ENCODE measurements at places on chromosomes 12 and 14.

DNA sequence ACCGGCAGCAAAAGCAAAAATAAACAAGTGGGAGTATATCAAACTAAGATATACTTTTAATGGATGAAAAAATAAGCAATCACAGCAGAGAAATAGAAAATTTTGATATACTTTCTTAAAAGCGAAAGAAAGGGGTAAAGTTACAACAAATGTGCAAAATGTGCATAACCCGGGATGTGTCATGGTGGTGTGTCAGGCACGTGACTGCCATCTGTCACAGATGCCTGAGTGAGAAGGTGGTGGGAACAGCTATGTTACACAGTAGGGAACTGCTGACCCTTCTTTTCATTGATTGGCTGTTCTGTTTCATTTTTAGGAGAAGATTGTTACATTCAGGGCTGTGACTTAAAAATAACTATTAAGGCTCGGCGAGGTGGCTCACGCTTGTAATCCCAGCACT is 168.1 kb upstream of the PELI2 start:
- DNase-seq: no peak

- DNase-seq: no peak
Measured at GRCh38 chr14:104219731-104220214, 81.4 kb downstream of the KIF26A start.

GRCh38 chr14:93591506-93591905 is 160.8 kb downstream of the UNC79 start:
- no peak for DNase-seq

- no peak for DNase-seq
Measured at GRCh38 chr12:46470975-46471374, 98.4 kb upstream of the SLC38A2 start.

DNA sequence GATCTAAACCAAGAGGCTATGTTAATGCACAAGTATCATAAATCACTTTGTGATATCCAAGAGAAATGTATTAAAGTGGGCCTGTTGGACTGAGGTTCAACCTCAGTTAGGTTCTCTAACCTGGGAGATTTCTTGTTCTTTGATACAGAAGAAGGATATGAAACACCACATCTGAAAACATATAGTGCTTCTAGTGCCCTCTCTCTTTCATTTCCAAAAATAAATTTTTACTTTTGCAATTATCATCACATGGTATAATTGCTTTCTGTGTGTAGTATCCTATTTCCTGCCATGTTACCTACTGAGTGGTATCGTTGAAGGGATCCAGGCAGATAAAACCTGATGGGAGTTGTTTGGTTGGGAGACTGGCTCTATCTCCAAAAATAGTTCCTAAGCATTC is 264.9 kb downstream of the CCER1 start:
- DNase-seq: no peak

DNA sequence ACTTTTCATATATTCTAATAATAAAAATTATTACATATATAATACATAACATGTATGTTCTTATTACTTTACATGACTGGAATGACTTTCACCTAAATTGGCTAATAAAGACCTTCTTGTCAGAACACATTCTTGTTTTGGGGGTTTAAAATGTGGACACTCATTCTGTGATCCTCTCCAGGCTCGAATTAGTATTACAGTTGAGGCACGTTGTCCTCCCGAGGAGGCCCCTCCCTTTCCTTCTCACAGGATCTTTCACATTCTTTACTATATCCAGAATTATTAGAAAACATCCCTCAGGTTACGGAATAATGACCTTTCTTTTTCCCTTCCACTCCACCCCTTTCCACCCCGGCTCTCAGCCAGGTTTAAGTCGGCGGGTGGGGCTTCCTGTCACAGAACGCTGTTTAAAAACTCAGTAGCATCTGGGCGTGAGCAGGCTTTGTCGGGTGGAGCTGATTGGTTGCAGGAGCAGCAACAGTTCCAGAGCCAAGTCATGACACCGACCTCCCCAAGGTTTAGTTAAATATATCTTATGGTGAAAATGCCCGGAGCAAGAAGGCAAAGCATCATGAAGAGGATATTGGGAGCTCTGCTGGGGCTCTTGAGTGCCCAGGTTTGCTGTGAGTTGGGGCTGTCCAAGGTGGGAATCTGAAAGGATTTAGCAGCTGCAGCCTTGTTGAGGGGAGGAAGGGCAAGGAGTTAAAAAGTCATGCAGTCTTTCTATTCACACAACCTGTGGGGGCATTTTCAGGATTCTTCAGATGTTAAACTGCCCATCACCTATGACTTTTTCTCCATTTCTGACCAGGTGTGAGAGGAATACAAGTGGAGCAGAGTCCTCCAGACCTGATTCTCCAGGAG is 396.7 kb upstream of the OR4E1 start:
- DNase-seq: no peak

GRCh38 chr12:50147281-50147680 is 19.9 kb downstream of the CERS5 start:
- DNase-seq: no peak

DNA sequence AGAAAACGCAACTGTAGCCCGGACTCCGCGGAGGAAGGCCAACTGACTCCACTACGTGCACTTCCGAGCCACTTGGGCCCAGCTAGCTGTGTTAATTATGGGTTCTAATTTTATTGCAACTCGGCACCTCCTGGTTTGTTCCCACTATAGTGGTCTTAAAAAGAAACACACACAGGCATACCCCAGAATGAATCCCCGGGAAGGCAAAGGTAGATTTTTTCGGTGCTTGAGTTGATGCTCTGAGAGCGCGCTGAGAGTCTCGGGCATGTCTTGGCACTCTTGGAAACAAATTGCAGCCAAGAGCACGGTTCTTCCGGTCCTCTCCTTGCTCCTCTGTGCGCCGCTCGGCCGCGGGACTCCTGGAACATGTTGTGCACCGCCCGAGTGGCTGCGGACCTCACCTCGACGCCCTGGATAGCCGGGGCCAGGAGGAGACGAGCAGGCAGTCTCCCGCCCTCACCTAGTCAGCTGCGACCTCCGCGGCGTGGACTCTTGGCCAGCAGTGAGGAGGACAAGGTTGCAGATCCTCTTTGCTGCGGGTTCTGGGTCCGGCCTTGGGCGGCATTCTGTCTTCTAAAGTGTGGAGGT is 6.8 kb upstream of the PAX9 start:
- DNase-seq: no peak

DNA sequence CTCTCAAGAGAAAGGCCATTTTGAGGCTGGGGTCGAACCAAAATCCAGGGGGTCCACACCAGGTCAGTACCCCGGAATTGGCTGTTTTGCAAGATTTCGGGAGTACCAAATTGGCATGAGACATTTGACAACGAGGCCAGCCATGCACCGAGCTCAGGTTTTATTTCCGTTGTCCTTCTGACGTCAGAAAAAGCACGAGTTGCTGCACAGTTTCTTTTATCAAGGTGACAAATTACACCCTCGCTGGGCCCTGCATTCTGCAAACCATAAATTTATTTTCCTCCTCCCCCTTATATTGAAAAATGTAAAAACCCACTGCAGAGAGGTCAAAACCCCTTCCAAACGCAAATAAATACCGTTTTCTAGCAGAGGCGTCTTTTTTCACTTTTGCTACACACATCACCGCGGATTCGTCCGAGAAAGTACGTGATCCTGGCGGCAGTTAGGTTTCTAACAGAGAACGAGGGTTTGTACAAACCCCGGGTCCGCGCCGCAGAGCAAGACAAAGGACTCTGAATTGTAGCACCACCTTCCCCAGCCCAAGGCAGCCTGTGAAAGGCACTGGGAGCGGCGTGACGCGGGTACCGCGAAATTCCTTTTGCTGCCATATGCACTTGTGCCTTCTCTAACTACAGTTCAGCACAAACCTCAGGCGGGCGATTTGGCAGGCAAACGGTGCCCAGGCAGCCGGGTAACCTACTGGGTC is 1.8 kb downstream of the SLC38A1 start:
- no peak for DNase-seq

DNA sequence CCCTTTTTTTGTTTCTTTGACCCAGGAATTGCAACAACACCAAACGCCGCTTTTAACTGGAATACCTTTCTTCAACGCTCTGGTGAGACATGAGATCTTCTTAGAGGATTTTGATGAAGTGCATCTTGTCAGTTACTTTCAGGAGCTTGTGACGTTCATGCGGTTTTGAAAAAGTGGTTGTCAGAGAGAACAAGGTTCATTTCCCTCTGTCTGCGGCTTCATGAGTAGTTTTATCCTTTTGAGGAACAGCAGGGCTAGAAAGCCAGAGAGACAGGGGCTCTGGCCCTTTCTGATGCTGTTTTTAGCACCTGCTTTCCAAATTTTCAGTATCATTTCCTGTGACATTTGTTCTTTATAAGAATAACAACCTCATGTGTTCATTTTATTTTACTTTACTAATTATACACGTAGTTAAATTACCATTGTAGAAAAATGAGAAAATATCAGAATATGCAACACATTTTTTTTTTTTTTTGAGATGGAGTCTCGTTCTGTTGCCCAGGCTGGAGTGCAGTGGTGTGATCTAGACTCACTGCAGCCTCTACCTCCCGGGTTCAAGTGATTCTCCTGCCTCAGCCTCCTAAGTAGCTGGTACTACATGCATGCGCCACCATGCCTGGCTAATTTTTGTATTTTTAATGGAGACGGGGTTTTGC is 61.8 kb downstream of the GLT1D1 start:
- DNase-seq: no peak

- no peak for DNase-seq
Measured at GRCh38 chr12:101287357-101287756, 7.5 kb downstream of the UTP20 start.

DNA sequence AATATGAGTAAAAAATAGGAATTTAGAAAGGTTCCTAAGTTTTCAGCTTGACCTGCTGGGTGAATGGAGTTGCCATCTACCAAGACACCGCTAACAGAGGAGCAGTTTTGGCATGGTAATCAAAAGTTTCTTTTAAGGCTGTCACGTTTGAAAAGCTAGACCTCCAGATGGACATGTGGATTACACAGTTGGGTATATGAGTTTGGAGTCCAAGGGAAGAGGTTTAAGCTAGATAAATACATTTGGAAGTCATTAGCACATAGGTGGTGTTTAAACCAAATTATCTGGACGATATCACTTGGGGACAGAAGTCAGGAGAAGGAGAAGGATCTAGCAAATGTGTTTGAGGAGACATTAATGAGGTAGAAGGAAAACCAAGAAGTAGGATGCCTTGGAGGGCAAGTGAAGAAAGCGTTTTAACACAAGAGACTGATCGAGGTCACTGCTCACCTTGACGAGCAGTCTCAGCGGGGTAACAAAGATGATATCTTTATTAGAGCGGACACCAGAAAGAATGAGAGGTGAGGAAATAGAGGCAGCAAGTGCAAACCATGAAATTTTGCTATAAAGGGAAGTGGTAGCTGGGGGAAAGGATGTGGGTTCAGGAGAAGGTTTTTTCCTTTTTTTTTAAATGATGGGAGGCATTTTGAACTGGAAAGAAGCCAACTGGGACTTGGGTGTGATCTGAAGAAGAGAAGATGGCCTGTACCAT is 17.6 kb downstream of the PNP start:
- no peak for DNase-seq

GRCh38 chr14:68666236-68666635 is 126.6 kb downstream of the ZFP36L1 start:
- no peak for DNase-seq

DNA sequence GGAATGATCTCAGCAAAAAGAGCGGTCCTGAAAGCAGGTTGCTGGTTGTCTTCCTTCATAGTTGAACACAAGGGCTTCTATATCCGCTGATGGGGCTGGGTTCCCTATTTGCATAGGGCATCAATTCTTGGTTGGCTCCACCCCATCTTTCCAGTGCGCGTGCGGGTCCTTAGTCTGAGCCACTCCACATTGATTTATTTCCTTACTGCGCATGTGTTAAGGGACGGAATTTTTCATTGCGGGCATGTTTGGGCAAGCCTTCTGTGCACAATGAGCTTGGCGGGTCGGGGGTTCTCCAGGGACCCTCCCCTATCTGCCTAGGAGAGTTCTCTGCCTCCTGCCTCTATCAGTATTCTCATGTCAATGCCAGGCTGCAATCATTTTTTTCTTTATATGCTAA is 21.2 kb upstream of the DLGAP5 start:
- DNase-seq: no peak

DNA sequence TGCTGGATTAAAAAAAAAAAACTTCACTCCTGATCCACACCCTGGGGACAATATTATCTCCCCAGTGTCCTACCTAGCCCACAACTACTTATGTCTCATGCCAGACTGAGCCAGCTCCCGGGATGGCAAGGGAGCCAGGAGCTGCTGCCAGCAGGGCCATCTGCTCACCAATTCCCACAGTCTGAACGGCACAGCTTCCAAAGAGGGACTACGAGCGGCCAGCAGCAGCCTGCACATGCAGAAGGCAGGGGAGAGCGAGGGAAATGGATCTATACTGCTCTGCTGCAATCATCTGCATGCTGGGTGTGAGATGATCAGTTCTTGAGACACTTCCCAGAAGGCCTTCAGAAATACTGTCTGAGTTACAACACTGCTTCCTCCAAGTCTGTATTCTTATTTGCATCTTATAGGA is 11.1 kb downstream of the SSH1 start:
- DNase-seq: no peak

GRCh38 chr12:4383304-4383865 is 3.9 kb upstream of the FGF23 start:
- no peak for DNase-seq

DNA sequence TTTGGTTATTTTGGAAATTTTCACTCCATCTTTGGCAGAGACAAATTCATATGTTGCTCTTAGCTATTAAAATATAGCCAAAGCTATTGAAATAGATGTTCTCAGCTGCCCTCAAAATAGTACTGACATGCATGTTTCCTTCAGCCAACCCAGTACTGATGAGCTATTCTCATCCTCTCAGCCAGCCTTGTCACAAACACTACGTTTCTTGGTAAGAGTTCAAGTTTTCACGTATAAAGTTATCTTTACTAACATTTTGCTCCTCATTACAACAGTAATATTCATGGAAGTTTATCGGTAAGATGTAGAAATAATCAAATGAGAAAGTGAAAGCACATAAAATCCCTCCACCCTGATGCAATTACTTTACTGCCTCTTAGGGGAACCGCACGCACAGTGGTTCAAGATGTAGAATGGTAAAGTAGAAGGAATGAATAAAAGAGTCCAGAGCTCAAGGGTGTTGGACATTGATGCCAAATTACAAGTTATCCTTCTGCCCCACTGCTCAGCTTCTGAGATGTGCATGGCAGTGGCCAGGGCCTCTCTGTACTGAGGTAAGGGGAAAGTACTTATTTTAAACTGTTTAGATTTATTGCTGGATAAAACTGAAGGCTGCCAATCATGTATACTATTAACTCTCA is 20.7 kb downstream of the GCH1 start:
- no peak for DNase-seq

GRCh38 chr12:40969796-40970195 is 218.3 kb upstream of the PDZRN4 start:
- no peak for DNase-seq

- no peak for DNase-seq
Measured at GRCh38 chr14:85475113-85475512, 54.8 kb upstream of the FLRT2 start.

GRCh38 chr12:95723693-95724384 is 66.7 kb downstream of the NTN4 start:
- no peak for DNase-seq
